ENCODE measurements at places on chromosomes 3 and 15.

GRCh38 chr3:67901681-67902080 lies 247.3 kb upstream of the SUCLG2 start:
- DNase-seq: no peak

DNA sequence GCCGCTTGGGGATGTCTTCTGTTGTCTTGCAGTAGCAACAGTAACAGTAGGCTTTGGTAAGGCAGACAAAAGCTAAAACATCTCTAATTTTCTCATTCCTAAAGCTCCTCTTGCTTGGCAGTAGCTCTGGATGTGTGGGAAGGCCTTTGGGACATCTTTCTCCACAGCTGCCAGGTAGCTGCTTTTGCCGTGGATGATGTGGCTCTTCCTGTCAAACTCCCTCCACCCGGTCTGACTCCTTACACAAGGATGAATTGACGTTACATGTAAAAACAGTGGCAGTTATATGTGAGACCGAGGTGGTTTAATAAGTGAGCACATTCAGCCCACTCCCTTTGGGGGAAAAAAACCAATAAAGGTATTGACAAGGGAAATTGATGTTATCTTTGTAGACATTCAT lies 309.1 kb downstream of the TUSC7 start:
- DNase-seq: no peak

DNA sequence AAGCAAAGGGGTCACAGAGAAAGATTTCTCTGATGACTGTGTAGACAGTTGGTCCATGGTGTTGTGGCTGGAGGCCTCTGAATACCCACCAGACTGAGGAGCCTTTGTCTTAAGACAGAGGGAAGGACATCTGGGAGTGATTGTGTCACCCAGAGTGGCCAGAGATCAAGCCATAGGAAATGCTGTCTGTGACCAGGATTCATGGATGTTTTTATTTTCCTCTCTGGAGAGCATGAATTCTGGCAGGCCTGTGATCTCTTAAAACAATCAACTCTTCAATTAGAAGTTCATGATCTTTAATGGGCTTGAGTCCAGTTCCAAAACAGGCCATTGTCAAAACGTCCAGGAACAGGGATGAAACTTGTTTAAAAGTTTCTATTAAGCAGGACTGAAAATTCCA lies 198.9 kb upstream of the CTDSPL start:
- no peak for DNase-seq

DNA sequence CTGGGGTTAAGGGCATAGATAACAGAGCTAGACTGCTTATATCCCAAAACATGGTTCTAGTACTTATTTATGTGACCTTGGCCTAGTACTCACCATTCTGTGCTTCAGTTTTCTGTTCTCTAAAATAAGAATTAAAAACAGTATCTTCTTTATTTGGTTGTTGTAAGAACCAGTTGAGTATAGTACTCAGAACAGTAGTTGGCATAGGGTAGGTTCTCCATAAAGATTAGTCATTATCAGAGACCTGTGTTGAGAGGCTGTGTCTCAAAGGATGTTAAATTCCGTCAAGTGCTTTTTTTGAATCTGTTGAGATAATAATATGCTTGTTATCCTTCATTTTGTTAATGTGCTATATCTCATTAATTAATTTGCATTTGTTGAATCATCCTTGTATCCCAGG lies 47.4 kb upstream of the OSTN start:
- no peak for DNase-seq

GRCh38 chr15:64153480-64154367 lies 2.2 kb downstream of the SNX22 start:
- DNase-seq: peak; percentile 86

- DNase-seq: no peak
These were observed 180.3 kb downstream of the ABHD5 start for GRCh38 chr3:43870844-43871626.

DNA sequence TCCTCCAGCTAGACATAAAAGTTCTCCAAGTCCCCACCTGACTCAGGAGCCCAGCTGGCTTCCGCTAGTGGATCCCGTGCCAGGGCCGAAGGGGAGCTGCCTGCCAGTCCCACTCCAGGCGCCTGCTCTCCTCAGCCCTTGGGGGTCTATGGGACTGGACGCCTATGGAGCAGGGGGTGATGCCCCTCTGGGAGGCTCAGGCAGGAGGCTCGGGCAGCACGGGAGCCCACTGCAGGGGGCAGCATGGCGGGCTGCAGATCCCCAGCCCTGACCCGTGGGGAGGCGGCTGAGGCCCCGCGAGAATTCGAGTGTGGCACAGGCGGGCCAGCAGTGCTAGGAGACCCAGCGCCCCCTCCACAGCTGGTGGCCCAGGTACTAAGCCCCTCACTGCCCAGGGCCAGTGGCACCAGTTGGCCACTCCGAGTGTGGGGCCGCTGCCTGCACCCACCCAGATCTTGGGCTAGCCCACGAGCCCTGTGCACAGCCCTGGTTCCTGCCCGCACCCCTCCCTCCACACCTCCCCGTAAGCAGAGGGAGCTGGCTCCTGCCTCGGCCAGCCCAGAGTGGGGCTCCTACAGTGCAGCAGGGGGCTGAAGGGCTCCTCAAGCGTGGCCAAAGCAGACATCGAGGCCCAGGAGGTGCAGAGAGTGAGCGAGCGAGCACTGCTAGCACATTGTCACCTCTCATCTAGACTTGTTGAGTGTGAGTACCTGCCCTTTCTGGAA lies 221.3 kb upstream of the NSMCE3 start:
- DNase-seq: no peak

DNA sequence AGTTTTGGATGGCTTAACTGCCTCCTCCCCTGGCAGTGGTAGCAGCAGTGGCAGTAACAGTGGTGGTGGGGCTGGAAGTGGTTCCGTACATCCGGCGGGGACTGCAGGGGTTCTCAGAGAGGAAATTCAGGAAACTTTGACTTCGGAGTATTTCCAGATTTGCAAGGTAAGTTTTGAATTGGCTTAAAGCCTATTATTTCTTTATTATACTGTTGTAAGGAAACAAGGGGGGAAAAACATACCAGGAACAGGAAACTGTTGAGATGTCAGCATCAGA lies 1.5 kb downstream of the STXBP5L start:
- DNase-seq: peak; percentile 2

DNA sequence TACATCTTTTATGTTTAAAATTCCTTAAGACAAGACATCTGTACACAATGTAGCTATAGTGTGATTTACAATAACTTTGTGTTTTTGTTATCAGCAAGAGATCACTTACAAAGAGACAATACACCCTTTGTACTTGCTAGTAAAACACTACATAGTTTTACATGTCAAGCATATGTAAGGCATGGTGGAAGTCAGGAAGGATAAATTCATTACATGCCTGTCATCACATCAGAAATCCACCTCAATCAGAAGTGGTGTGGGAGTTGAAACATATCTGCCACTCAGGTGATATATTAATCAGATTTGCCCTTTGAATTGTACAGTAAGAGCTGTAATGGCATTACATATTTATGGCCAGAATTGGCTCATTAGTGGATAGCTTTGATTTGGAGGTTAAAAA lies 95.5 kb downstream of the MBNL1 start:
- no peak for DNase-seq

DNA sequence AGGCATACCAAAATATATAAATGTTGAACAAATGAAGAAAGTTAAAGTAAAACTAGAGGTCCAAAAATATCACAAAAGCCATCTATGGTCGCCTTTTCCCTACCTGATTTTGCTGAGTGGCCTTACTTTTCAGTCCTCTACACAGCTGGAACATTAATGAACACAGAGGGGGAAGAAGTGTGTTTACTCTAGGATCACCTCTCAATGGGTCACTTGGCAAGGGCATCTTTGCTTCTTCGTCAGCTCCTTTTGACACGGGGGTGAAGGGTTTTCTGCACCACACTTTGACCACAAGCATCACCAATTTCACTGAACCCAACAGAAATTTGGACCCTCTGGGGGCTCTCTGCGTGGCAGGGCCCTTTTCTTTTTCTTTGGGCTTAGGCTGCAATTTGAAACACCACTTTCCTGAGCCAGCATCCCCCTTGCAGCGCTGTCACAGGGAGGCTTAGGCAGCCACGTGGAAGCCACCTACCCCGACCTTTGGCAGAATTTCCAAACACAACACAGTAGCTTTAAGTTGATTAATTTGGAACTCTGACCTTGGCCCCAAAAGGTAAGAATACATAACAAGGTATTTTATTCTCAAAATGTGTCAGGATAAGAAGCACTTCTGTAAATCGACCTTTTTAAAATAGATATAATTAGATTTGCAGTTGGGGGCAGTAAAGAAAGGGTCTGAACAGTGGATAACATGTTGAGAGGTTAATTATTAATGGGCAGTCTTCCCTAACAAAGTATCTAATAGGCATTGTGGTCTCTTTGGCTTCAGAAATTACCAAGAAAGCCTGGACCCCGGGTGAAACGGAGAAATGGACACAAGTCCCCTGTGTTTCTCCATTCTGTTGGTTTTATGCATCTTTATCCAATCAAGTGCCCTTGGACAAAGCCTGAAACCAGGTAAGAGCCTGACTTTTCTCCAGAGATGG lies at the start of gene LIPC:
Gene LIPC (plus strand): TSS at position 771 of the 929 bp plus-strand sequence. CDS start 42 bp downstream, at position 813.
- DNase-seq: no peak

GRCh38 chr3:9352917-9353752 lies 9.7 kb upstream of the THUMPD3 start:
- DNase-seq: peak; percentile 0

DNA sequence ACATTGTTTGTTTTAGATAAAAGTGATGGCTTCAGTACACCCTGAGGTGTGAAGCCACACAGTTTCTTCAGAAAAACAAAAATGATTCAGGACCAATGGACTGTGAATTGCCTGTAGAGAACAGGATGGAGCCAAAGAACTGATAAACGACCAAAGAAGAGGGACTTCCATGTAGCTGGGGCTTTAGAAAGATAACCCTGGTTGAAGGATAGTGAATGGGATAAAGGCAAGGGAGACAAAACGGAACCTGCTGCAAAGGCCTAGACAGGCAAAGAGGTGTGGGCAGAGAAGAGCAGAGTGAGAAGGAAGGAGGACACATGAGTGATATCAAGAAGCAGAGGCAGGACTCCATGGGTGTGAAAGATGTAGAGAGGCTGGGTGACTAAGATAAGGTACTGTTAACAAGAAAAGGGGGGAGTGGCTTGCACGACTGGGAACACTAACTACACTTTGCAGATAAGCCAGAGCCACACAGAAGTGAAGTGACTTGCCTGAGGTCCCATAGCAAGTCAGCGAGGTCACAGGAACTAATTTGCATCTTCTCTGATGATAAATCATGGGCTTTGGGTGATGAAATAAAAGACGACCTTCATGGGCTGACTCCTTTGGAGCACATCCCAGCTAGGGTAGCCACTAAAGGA lies 44.3 kb downstream of the RAB6B start:
- DNase-seq: no peak

- DNase-seq: no peak
These were observed 204.1 kb downstream of the STXBP5L start for GRCh38 chr3:121111914-121112612.

DNA sequence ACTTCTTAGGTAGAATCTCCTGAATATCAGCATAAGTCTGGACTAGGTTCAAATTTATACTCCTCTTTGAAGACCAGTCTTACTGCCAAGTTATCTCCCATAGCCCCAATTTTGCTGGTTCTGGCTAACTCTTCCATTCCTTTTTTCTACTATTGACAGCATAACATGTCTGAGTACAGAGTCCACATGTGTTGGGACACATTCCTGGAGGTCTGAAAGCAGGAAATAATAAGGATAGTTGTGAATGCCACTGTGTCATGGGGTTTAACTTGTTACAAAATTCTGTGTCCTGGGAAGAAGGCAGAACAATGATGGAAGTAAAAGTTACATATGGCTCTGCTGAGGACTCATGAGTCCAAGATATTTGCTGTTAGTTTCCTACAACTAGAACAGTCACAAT lies 57.4 kb upstream of the ZBTB20 start:
- no peak for DNase-seq

DNA sequence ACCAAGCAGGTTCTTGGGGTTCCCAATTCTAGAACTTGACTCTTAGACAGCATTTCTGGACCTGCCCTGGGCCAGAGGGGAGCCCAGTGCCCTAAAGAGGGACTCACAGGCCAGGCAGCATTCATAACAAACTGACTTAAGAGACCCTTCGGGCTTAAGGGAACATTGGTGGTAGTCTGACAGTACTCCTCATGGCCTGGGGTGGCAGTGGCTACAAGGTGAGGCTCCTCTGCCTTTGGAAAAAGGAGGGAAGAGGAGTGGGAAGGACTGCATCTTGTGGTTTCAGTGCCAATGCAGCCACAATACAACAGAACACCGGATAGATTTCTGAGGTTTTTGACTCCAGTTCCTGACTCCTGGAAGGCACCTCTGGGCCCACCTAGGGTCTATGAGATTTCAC lies 172.2 kb upstream of the STRIT1 start:
- DNase-seq: no peak

DNA sequence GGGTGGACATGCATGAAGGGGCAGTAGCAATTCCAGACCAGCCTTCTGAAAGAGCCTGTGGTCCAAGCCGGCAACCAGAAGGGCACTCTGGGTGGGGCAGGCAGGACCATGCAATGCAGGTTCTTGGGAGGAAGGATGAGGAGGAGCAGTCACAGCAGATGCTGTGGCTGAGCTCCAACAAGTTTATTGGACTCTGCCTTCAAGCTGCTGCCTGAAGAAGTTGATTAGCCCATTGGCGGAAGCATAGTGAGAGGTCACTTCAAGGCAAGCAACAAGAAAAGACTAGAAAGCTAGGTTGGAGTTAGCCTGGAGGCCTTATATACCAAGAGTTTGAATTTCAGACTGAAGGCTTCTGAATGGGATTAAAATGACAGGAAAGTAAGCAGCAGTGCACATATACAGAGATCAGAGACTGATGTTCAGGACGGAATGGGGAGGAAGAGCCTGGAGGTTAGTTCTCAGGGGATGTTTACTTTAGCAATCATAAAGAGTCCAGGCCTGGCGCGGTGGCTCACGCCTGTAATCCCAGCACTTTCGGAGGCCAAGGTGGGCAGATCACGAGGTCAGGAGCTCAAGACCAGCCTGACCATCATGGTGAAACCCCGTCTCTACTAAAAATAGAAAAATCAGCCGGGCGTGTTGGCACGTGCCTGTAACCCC lies 39.9 kb downstream of the SFMBT1 start:
- DNase-seq: no peak

- DNase-seq: no peak
These were observed 110.0 kb upstream of the MRPL3 start for GRCh38 chr3:131612745-131613144.

- DNase-seq: no peak
These were observed 741.8 kb downstream of the IGSF11 start for GRCh38 chr3:118292841-118293240.

GRCh38 chr15:66703540-66703941 lies 1.5 kb downstream of the SMAD6 start:
- no peak for DNase-seq

Data from NCI-H345 (cell line).